ENCODE measurements at places on chromosomes 7 and 10.

DNA sequence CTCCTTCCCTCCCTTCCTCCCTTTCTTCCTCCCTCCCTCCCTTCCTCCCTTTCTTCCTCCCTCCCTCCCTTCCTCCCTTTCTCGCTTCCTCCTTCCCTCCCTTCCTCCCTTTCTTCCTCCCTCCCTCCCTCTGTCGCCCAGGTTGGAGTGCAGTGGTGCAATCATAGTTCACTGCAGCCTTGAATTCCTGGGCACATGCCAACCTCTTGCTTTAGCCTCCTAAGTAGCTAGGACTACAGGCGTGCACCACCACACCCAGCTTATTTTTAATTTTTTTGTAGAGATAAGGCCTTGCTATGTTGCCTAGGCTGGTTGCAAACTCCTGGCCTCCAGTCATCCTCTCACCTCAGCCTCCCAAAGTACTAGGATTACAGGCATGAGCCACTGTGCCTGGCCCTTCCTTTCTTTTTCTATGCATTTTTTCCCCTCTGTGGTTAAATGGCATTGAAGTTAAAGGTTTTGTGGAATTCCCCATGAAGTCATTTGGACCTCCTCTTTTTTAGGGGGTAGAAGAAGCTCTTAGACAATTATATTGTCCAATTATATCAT lies 9.6 kb downstream of the KLHDC10 start:
- DNase-seq: no peak

- DNase-seq: no peak
Observed at GRCh38 chr10:91634898-91635297, 2.0 kb upstream of the PPP1R3C start.

- DNase-seq: peak; percentile 73
Observed at GRCh38 chr10:62554632-62555199, 180.5 kb downstream of the ZNF365 start.

- peak; percentile 41 for DNase-seq
Observed at GRCh38 chr10:14658331-14659127, 116.2 kb downstream of the FAM107B start.

GRCh38 chr10:4189281-4189680 lies 404.3 kb upstream of the KLF6 start:
- DNase-seq: no peak

GRCh38 chr7:37546677-37547076 lies 98.0 kb upstream of the ELMO1 start:
- no peak for DNase-seq

All from fibroblast of skin of back (primary cell).